ENCODE measurements at places on chromosomes 6 and 20.

DNA sequence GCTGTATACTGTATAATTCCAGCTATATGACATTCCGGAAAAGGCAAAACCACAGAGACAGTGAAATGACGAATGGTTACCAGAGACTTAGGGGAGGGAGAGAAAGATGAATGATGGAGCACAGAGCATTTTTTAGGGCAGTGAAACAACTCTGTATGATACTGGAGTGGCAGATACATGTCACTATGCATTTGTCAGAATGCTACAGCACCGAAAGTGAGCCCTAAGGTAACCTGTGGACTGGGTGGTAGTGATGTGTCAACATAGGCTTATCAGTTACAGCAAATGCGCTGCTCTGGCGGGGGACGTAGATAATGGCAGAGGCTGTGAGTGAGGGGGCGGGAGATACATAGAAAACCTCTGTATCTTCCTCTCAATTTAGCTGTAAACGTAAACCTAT, 201.3 kb upstream of the SSTR4 start:
- DNase-seq: no peak

DNA sequence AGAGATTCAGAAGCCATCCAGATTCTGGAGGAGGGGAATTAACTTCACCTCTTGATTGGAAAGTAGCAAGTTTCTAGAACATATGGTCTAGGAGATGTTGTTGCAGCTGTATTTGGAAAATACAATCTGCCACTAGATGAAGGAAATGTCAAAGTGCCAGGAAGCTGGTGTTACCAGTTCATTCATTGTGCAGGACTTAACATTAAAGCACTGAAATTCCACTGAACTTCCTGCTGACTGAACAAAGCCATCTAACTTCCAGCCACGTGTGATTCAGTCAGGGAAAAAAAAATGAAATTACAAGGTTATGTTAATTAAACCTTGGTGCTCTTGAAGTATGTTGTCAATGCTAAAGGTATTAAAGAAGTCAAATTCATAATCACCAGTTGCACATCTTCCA, 321.5 kb upstream of the SASH1 start:
- no peak for DNase-seq

GRCh38 chr20:22827916-22828315, 207.2 kb upstream of the SSTR4 start:
- no peak for DNase-seq

- DNase-seq: peak; percentile 70
Measured at GRCh38 chr6:5744497-5744896, 262.2 kb downstream of the NRN1 start.

DNA sequence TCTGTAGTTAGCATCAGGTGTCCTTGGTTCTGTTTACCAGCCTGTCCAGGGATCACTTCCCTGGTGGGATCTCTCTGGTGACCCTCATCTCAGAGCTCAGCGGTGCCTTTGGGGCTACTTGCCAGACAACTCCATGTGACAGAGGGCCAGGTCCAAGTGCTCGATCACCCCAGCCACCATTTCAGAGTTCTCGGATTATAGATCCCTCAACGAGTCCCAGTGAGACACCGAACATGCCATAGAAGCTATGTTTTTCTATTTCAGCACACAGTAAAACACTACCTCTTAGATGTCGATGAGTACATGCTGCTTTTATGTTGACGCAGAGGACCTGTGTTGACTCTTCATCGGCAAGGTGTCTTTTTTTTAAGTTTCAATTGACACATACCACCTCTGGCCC, 170.1 kb upstream of the AKAP12 start:
- no peak for DNase-seq

GRCh38 chr6:32472781-32473375, 33.2 kb downstream of the HLA-DRA start:
- DNase-seq: no peak

DNA sequence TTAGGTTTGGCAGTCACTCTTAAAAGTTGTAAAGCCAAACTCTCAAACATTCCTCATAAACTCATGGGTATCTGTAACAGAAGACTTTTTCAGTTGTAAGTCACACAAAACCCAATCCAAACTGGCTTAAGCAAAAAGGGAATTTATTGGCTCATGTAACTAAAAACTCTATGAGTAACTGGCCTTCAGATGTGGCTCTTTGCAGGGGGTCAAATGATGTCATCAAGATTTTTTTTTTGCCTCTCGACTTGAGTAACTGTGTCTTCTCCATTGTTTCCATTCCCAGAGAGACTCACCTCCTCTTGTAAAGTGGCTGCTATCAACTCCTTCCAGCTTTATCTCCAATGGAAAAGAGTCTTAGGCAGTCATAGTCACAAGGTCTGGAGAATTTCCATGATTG, 645.0 kb downstream of the DHX35 start:
- no peak for DNase-seq
